ENCODE measurements at places on chromosomes 2 and 18.

DNA sequence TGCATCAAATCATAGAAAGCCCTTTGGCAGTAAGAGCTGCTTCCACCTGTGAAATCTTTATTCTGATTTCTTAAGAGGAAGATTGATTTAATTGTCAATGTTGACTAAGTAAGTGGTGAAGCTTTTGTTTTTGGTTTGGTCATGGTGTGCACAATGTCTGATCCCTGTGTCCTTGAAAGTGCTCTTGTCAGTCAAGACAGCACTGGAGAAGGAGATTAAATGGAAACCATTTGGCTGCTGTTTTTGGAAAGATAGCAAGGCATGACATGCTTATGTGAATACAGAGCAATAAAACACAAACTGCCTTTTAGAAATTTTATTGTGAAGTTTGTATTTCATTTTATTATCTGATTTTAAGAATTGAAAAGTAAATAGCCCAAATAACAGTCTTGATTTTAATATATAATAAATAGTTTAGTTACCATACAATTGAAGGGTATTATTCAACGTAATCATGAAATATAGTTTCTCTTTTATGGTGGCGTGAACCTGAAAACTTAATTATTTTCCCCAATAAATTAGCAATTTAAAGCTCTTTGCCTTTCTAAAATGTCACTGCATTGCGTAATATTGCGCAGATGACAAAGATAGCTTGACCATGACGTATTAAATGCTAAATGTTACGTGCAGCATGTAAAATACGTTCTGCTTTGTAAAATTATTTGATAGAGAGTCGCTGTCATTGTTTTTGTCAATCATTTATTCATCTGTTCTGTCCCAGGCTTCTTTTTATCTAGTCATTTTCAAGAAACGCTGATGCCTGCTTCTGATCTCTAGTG lies 69.0 kb downstream of the GULP1 start:
- no peak for DNase-seq

DNA sequence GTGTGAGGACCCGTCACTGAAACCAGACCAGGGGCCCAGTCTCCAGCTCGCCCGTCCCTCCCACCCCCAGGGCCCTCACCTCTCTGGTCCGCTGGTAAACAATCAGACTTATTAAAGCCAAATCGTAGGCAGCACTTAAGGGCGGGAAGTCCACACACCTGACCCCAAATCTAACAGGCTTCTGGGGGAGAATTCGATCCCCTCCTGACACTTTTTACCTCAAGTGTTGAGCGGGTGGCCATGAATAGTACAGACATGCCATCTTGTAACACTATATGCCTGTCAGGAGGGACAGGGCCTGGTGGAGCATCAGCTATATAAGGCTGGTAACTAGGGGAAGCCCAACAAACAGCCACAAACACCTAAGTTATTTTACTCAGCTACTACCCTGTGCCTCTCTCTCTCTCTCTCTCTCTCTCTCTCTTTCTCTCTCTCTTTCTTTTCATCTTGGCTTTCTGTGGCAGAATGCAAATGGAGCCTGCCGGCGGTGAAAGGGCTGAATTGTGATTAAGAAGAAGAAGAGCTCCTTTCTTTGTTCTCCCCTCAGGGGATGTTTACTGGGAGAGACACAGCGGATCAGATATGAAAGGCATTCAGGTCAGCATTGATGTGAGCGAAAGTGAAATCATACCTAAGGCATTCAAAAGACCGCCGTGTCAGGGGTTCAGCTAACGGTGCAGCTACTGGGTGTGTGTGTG lies 9.5 kb downstream of the ZEB2 start:
- no peak for DNase-seq

GRCh38 chr2:19541884-19542283 lies 183.5 kb upstream of the OSR1 start:
- DNase-seq = no peak

DNA sequence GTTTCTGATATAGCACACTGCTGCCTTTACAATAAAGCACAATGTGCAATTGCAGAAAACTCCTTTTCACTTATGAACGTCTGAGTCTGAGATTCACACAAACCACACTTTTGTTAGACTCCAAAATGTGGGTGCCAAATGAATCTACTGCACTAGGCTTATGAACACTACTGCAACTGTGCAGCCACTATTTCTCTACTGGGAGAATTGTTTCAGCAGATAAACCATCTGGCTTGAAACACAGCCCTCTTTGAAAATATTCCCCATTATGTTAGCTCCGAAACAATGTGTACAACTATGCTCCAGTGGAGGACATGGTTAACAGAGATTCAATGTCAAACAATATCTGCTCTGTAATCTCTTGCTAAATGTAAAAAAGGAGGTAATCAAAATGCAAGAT lies 188.7 kb upstream of the ZEB2 start:
- DNase-seq = no peak

- no peak for DNase-seq
These were observed 268.8 kb downstream of the CYP26B1 start for GRCh38 chr2:71878626-71879508.

- DNase-seq = no peak
These were observed 90.3 kb downstream of the HDAC4 start for GRCh38 chr2:239310401-239311061.

- DNase-seq = peak; percentile 56
These were observed at the start of gene DNAH6 for GRCh38 chr2:84516234-84516986. DNAH6 (plus strand) TSS chr2:84516498; CDS start chr2:84517827, 1,329 bp downstream.

- DNase-seq = no peak
These were observed 85.5 kb downstream of the HDAC4 start for GRCh38 chr2:239315308-239315707.

Measured in stimulated activated CD8-positive, alpha-beta memory T cell treated with anti-CD3 and anti-CD28 coated beads, Interleukin-7, amount 100 ng/mL, for 24 hours (primary cell).